DMS79 treated with DMSO at 0.1 percent for 48 hours (cell line): ENCODE measurements at places on chromosomes 6 and 20.
A peak's percentile ranks its signal among the peaks of the same experiment; 100 is the strongest.

DNA sequence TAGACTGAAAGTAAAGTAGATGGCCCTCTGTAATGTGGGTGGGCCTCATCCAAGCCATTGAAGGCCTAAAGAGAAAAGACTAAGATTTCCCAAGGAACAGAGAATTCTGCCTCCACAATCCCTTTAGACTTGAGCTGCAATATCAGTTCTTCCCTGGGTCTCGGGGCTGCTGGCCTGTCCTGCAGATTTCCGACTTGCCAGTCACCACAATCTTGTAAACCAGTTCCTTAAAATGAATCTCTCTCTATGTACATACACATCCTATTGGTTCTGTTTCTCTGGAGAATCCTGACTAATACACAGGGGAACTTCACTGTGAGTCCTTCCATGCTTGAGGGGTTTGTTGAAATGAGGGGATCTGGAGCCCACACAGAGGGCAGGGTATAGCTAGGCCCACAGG is 12.9 kb downstream of the CCDC170 start:
- DNase-seq = no peak

DNA sequence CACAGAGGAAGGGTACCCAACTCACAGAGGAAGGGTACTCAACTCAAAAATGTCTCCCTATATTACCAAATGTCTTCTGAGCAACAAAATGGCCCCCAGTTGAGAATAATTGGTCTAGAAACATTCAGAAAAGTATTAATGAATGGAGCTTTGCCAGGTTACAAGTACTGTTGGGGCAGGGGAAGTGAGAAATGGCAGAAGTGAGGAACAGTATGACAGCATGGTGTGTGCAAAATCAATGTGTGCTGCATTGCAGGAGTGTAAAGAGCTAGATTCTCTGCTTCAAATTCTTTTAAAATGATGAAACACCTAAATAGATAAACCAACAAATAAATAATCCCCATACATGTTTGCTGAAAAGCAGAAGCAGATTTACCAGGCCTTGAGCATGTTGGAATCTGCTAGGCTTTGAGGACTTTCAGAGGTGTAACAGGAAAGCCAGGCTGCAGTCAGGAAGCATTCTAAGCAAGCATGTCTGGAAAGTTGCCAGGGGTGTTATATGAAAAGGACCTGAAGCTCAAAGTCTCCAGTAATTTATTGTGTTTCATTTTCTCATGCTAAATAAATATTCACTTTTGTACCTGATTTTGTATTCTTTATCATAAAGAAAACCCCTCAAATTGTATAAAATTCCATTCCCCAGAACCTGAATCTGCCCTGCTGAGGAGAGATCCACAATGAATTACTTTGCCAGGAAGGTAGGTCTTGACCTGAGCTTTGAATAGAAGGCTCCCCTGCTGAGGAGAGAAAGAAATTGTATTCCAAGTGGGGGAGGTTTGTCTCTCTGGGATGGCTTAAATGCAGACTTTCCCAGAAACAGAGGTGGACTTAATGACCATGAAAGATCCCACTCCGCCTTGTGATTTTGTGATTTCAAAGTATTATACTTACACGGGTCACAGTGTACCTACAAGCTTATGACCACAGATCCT is 265.0 kb upstream of the MARCKS start:
- peak; percentile 72 for DNase-seq

DNA sequence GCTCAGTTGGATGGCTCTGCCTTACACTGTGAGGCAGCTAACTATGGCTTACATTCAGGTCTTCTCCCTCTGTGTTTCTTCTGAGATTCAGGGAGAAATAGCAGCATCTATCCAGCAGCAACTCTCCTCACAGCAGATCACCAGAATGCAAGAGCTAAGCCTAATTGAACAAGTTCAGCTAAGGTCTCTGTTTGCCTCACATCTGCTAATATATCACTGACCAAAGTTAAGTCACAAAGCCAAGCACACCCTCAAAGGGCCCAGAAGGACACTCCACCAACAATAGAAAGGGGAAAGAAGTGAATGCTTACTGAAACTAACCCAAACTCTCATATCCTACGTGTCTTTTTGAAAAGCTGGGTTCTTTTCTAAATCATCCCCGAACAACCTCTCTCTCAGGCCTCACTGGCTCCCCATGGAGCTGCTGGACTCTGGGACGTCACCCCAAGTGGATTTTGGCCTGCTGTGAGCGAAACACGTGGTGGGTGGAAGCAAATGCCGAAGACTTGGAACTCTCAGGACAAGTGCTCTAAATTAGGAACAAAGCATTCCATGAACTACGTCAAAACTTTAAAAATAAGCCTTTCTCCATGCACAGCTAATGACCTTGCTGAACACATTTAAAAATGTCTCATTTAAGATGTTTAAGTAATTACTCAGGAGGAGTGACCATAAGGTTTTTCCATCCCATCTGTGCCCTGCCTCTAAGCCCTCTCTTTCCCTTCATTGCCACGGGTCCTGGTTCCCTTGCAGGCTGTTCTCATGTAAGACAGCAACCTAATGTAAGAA is 167.5 kb upstream of the PLCB4 start:
- no peak for DNase-seq

DNA sequence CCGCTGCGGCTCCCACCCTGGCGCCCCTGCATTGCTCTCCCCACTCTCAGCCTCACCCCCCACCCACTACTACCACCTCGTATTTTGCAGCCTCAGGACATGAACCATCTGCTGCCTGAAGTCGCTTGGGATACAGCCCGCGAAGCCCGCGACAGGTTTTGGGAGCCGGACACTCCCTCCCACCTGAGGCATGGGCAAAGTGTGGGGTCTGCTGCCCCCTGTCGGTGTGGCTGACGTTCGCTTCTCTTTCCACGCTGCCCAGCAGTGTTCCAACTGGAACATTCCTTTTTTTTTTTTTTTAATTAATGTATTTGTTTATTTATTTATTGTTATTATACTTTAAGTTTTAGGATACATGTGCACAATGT is 15.3 kb upstream of the LPA start:
- DNase-seq = no peak

GRCh38 chr6:150967381-150967780 is 101.9 kb downstream of the MTHFD1L start:
- no peak for DNase-seq

DNA sequence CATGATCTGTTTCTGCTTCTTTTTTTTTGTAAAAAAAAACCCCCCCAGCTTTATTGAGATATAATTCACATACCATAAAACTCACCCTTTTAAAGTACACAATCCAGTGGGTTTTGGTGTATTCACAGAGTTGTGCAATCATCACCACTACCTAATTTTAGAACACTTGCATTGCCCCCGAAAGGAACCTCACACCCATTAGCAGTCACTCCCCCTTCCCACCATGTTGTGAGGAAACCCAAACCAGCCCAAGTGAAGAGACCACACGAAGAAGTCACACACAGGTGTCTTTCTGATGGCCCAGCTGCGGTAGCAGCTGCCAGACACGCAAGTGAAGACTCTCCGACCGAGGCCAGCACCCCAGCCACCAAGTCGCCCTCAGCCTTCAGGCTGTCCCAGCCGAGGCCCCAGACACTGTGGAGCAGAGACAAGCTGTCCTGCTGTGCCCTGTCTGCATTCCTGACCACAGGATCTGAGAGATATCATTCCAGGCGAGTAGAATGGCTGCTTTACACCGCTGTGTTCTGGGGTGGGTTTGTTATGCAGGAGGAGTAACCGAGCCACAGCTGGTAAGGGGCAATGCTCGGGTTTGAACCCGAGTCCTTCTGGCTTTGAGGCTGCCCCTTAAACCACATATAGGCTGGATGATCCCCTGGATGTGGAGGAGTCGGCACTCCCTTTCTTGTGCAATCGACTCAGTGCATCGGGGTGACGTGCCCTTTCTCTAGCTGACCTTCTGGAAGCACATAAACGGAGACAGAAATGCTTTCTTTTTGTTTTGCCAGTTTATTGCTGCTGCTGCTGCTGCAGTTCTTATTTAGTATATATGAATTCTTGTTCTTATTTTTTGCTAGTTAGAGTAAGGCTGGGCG is 59.1 kb upstream of the PTPN1 start:
- no peak for DNase-seq
